ENCODE measurements at places on chromosomes 11 and 22.

DNA sequence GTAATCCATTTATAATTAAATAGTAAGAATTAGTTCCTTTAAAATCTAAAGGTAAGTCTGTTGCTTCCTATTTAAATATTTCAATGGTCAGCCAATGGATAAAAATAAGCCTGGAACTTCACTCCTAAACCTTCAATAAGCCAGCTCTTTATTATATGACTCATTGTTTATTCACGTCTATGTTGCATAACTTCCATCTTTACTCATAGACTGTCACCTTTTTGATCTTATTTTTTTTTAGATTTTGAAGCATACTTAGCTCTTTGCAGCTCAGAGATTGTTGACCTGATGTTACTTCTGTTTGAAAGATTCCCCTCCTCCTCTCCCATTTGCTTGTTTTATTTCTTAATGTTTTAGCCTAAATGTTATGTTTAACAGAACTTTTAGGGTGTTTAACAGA, 1571.2 kb upstream of the RAG2 start:
- DNase-seq, result no peak

- DNase-seq, result no peak
Measured at GRCh38 chr22:22219140-22219996, 25.2 kb upstream of the VPREB1 start.

DNA sequence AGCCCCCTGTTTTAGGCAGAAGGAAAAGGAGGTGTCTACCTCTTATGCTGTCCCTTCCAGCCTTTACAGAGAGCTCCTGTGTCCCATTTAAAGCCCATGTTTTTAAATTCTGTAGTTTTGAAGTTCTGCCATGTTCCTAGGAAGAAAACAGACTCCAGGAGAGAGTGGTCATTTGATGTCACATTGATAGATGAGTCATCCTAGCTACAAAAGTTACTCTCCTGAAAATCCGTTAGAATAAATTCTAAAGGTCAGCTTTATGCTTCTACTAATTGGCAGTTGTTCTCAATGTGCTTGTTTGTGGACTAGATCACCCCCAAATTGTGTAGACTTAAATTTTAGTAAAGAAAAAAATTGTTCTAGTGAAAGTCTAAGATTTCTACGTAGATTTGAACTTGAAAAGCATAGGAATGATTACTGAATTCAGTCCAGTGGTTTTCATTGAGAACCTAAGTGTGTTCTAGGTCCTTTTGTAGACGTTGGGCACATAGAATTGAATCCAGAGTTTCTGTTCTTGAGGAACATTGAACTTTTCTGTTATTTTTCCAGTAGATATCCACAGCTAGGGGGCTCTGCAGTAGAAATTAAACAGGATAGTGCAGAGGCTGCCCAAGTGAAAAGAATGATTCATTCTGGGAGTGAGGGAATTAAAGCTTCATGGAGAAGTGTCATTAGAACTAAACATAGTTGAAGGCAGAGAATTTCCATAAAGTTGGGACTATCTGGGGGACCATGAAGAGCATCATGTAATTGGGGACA, 140.6 kb upstream of the RASSF10 start:
- no peak for DNase-seq

DNA sequence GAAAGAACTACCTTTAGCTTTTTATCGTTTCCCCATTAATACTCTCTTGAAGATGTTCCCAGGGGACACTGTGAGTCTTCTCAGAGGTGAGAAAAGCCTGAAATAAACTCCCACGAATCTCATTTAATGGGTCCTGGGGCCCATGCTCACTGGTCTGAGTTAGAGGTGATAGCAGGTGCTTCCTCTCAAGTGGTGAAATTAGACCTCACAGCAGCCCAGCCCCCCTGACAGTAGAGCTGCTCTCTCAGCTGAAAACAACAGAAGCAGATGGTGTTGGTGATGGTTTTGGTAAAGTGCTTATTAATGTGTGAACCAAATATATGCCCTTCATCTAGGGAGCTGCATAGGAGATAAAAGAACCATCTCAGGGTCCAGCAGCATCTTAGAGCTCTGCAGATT, 76.8 kb upstream of the VPREB1 start:
- peak; percentile 52 for DNase-seq

DNA sequence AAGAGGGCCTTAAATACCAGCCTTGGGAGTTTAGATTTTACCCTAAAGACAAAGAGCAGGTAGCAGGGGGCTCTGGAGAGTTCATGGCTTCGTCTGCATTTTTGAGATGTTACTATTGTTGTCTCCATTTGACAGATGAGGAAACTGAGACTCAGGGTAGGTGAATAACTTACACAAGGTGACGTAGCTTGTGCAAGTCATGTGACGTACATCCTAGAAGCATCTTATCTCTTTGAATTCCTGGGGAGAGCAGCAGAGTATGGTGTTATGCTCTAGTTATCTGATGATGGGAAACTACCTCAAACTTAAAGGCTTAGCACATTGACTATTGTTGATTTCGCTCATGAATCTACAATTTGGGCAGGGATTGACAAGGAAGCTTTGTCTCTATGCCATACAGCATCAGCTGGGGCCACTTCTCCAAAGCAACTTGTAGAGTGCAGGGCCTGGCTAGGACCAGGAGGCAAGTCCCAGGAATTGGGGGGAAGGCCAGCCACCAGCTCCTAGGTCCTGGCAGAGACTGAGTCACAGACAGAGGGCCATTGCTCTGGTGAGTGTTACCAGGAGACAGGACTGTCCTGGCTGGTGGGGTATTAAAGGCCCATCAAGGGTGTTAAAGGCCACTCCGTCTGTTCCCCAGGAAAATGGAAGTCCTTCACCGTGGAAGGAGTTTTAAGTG, 52.1 kb upstream of the TSKU start:
- DNase-seq, result no peak

DNA sequence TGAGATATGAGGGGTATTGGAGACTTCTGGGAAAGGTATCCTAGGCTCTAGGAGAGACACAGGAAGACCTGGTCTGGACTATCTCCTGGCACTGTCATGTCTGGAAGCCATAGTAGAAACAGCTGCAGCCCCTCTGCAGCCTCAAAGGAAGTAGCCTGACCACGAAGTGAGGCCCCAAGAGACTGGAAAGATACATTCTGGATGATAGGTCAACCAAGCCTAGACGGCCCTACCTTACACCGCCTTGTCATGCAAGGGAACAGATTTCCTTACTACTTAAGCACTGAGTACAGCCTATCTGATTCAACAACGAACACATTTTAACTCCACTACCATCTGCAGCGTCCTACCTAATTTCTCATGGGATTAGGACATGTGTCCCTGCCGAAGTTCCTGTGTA, 31.1 kb downstream of the UQCR10 start:
- no peak for DNase-seq

DNA sequence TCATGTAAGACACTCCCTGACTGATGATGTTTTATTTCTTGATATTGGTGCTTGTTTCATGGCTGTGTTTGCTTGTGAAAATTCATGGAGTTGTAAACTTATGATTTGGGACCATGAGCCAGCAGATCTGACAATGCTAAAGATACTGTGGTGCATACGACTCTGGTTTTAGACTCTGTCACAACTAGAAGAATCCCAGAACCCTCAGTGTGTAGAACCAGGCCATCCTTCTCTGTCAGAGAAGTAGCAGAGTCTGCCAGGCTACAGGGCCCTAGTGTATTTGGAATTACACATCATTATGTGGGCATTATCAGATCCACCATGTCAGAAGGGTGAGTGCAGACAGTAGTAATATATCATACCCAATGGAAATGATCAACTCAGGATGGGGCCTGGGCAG, 209.8 kb upstream of the POU2AF2 start:
- no peak for DNase-seq

- no peak for DNase-seq
Measured at GRCh38 chr11:62552485-62553079, 6.0 kb upstream of the AHNAK start.

DNA sequence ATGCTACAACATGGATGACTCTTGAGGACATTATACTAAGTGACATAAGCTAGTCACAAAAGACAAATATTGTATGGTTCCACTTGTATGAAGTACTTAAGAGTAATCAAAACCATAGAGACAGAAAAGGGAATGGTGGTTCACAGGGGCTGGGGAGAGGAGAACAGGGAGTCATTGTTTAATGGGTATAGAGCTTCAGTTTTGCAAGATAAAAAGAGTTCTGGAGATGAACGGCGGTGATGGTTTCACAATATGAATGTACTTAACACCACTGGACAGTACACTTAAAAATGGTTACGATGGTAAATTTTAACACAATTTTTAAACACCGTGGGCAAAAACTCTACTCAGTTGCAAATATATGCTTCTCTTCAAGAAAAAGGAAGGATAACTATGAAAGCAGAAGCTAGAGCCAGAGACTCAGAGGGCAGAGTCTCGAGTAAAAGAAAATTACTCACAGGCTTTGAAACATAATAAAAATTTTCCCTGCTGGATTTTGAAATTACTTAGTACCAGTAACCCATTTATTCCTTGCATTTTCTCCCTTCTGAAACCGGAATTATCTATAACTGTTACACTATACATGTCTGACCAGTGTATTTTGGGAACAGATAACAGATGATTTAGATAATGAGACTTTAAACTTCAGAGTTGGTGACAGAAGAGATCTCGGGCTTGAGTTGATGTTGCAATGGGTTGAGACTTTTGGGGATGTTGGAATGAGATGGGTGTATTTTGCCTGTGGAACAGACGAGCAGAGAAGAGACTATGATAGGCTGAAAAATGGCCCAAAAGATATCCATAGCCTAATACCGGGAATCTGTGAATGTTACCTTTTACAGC, 15.0 kb downstream of the MRTFA start:
- DNase-seq, result no peak

- DNase-seq, result no peak
Measured at GRCh38 chr11:133163463-133164419, 368.6 kb downstream of the OPCML start.

- DNase-seq, result no peak
Measured at GRCh38 chr11:37504060-37504611, 906.1 kb upstream of the RAG2 start.

- DNase-seq, result no peak
Measured at GRCh38 chr11:27210531-27210930, 152.5 kb downstream of the CCDC34 start.

- no peak for DNase-seq
Measured at GRCh38 chr11:116225784-116226585, 546.8 kb downstream of the BUD13 start.

GRCh38 chr22:41648432-41648831, 27.3 kb downstream of the XRCC6 start:
- DNase-seq, result no peak

DNA sequence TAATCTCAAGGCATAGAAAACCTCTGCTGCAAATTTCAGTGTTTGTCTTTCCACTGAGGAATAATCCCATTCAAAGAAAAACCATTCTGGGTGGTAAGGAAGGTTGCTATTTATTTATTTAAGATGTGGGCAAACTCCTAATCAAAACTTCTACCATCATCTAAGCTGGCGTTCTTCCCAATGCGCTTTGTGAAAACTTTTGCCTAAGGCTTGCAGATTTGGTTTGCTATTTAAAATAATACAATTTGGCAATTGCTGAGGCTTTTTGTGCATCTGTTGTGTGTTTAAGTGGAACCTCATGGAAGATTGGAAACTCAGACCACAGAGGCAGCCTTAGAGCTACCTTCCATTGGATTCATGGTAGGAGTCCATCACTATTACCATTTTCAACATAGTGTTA, 309.0 kb downstream of the BLID start:
- no peak for DNase-seq

- DNase-seq, result no peak
Measured at GRCh38 chr11:60530454-60531100, 15.4 kb downstream of the MS4A13 start.

- DNase-seq, result no peak
Measured at GRCh38 chr11:128216198-128216597, 371.2 kb downstream of the ETS1 start.

GRCh38 chr22:44711241-44711560, 9.2 kb downstream of the PRR5 start:
- DNase-seq, result no peak

- DNase-seq, result no peak
Measured at GRCh38 chr11:75013051-75013450, 24.3 kb downstream of the NEU3 start.

DNA sequence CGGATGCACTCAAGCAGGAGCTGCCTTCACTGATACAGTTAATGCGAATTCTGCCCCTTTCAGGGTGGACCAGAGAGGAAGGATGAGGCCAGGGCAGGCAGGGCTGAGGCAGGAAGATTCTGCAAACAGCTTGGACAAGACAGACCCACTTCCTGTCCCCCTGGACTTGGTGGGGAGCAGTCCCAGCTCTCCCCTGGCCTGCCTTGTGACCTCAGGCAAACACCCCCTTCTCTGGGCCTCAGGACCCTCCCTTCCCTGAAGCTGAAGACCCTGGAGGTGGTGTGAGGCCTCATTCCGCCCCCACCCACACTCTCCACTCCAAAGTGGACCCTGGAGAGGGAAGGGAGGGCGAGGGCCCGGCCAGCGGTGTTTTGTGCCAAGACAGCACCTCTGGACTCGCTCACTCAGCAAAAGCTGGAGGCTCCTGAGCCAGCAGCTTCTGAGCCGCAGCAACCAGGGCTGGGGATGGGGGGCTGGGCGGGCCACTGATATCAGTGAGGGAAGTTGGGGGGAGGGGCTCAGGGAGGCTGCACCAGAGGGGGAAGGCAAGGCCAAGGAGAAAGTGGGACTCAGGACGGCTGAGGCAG, 8.5 kb downstream of the RAB3IL1 start:
- DNase-seq, result no peak

DNA sequence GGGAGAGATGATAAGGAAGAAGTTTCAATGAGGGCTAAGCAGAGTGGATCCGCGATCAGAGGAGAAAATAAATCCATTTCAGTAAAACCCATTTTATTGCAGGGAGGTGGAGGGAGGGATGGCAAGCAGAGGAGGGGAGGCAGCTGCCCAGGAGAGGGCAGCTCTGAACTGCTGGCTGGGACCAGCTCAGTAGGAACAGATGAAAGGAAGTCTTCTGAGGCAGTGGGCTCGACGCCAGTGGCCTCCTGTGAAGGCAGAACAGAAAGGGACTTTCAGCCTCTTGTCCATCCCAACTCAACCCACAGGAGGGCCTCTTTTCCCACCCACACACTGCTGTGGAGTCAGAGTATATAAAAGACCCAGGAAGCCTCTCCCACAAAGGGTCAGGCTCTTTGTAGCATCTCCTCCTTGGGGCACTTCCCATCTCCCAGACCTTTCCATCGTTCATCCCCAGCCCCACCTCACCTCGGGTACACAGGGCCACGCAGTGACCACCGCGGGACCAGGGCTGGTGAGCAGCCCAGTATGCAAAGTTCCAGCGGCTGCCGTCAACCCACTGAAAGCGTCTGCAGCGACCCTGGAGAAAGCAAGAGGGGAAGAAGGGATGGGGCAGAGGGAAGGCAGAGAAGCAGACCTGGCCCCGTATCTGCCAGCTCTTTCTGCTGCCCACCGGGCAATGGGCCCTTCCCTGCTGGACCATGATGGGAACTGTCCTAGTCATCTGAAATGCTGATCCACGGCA, 3.0 kb downstream of the PRG2 start:
- DNase-seq, result no peak

- no peak for DNase-seq
Measured at GRCh38 chr22:50734343-50734771, 3.6 kb upstream of the ACR start.

DNA sequence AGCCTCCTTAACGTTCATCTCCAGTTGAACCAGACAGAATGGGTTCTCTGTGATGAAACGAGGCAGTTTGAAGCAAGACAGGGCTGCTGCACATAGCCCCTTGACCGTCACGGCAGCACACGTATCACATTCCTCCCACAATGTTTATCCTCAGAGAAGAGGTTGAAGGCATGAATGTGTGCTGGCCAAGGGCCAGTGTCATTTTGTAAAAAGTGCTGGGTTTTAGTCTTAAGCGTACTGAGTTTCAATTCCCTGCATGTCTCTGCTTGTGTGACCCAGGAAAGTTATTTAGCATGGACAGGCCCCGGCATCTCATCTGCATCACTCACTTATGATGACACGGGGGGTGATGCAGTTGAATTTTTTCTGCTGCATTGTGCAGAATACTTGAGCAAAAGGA, 31.6 kb downstream of the TTC12 start:
- DNase-seq, result no peak

Data from CD8-positive, alpha-beta T cell (primary cell).